ENCODE measurements at places on chromosomes 7 and 10.

- no peak for DNase-seq
These were observed 51.5 kb upstream of the OSBPL3 start for GRCh38 chr7:25031432-25031831.

- peak; percentile 85 for DNase-seq
These were observed 488 bp downstream of the ARMC10 start for GRCh38 chr7:103075337-103075918.

DNA sequence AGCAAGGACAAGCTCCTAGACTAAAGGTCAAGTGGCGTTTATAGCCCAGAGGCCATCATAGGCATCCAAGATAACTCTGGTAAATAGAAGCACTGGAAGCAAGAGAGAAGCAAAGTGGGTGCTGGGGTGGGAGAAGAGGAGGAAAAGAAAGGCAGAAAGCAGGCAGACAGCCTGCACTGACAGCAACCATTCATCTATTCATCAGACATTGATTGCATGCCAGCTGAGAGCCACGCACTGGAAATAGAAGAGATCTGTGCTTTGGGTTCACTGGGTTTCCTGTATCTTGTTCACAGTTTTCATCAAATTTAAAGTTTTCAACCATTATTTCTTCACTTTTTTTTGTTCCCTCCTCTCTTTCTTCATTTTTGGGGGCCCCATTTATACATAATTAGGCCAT lies 4.7 kb upstream of the SLIT1 start:
- DNase-seq, result no peak

GRCh38 chr7:149750122-149750845 lies 23.1 kb downstream of the ZNF467 start:
- DNase-seq, result no peak

DNA sequence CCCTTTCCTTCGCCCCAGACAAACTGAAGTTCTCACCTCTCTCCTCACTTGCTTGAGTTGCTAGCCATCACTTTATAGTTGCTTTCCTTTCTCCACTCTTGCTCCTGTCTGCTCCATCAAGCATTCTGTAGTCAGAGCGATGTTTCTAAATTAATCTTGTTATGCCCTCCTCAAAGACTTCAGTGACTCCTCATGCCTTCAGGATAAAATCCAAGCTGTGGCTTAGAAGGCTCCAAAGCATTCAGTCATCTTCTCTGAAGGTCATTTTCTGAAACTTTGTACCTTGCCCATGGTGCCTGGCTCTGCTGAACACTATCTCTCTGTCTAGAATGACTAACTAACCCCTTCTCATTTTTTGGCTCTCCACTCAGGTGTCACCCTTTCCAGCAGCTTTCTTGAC lies 222.4 kb upstream of the GRB10 start:
- no peak for DNase-seq

DNA sequence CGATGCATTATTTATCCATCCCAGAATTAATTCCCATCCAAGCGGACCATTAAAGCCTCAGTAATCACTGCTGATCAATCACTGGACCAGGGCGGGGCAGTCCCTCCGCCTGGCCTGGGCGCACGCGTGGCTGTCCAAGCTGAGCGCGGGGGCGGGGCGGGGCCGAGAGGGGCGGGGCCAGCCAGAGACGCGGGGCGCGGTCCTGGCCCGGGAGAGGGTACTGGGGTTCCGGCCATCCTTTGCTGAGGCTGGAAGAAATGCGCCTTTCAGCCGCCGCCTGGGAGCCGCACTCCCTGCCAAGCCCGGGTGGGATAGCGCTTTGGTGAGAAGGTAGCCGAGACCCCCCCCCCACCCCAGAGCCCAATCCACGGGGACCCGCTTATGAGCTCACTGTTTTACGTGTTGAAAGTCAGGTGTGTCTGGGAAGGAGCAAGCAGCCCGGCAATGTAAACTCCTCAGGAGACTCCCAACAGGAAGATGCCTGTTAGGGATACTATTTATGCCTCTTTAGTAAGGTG lies at the start of gene ARHGAP22:
ARHGAP22 (minus strand) TSS at position 83 of the 518 bp plus-strand sequence. CDS start 277 bp downstream, outside the sequence.
- no peak for DNase-seq

DNA sequence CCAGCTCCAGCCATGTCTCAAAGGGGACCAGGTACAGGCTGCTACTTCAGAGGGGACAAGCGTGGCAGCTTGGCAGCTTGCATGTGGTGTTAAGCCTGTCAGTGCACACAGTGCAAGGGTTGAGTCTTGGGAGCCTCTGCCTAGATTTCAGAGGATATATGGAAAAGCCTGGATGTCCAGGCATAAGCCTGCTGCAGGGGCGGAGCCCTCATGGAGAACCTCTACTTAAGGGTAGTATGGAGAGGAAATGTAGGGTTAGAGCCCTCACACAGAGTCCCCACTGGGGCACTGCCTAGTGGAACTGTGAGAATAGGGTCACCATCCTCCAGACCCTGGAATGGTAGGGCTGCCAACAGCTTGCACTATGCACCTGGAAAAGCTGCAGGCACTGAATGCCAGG lies 7.7 kb upstream of the NT5C3A start:
- no peak for DNase-seq

- no peak for DNase-seq
These were observed 82.9 kb downstream of the PRTFDC1 start for GRCh38 chr10:24869354-24870015.

- DNase-seq, result peak; percentile 50
These were observed 250.0 kb upstream of the KLF6 start for GRCh38 chr10:4034907-4035598.

Measured in activated CD4-positive, alpha-beta T cell treated with anti-CD3 and anti-CD28 coated beads for 48 hours (primary cell).